Natural killer cell treated with Interleukin-12 subunit alpha and Interleukin-12 subunit beta and Interleukin-15 and Interleukin-18, amount 100 ng/mL, for 72 hours (primary cell): ENCODE measurements at places on chromosomes 13 and 19. TPM values are rescaled to one million over a fixed set of nuclear protein-coding genes. Genes with fewer than 3 reads are reported as not detected.

DNA sequence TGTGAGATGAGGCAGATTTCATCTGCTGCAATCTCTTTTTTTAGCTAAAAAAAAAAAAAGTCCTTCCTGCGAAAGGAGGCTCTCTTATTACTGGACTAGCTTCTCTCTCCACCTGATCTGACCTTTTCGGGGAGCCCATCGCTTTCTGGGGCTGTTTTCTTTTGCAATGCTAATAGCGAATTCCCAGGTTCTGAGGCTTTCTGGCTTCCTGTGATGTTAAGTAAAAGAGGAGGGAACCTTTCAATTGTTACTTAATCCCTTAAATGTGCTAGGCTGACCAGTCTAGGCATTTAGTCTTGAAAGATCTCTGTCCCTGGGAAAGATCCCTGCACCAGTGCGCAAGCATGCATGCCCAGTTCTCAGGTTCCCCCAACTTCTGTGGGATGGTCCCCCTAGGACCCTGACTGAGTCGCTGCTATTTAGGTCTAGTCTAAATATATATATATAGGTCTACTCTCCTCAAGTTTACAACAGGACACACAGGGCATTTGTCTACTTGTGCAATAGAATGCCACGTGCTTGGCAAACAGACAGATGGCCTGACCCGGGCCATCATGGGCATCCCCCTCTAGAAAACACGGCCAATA is 224.7 kb downstream of the ZNF536 start:
- peaks cover 27% of the 10 kb centered on the region for H3K27me3 ChIP-seq
- no peaks in the 10 kb centered on the region for H3K4me1 ChIP-seq
- DNase-seq: no peak
- H3K27ac ChIP-seq: no peak overlapping the region

DNA sequence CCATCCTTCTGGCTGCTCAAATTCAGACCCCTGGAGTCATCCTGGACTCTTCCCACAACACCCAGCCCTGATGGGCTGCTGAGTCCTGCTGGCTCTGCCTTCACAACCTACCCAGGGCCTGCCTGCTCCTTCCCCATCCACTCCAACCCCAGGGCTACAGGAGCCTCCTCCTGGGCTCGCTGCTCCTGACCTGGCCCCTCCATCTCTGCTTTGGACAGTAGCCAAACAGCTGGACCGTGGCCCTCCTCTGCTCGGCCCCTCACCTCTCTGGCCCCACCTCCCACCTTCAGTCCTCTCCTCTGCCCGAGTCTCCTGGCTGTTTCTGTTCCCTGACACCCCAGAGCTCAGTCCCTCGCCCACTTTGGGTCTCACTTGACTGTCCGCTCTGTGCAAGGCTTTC is 66.7 kb downstream of the CEBPG start:
- H3K27me3 ChIP-seq: no peaks in the 10 kb centered on the region
- no peaks in the 10 kb centered on the region for H3K36me3 ChIP-seq
- no peak for DNase-seq
- H3K27ac ChIP-seq: no peak overlapping the region
- peaks cover 15% of the 10 kb centered on the region for H3K4me1 ChIP-seq

GRCh38 chr13:27728271-27728670 is 64.0 kb upstream of the GSX1 start:
- peaks cover 17% of the 10 kb centered on the region for H3K27me3 ChIP-seq
- H3K4me3 ChIP-seq: no peak overlapping the region
- H3K27ac ChIP-seq: no peak overlapping the region
- H3K4me1 ChIP-seq: no peaks in the 10 kb centered on the region
- DNase-seq: no peak

DNA sequence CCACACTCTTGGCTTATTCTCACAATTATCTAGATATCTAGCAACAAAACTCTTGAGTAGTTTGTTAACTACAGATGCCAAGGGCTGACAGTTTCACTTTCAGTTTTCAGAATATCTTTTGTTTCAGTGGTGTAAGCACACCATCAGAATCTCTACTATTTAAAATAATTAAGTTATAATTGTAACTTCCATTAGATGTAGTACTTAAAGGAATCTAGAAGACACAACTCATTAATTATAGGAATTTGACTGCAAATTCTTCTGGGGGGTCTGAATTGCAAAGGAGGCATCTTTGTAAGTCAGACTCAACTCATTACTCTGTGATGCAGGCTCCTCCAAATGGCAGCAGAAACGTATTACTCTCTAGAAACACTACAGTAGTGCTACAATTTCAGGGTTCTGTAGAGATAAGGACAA is 44.9 kb upstream of the USPL1 start:
- H3K36me3 ChIP-seq: no peaks in the 10 kb centered on the region
- peaks cover 25% of the 10 kb centered on the region for H3K27me3 ChIP-seq
- peaks cover 47% of the 10 kb centered on the region for H3K4me1 ChIP-seq
- DNase-seq: no peak
- H3K27ac ChIP-seq: peak overlapping the region; percentile 71

GRCh38 chr13:46679369-46680120 is 117.4 kb downstream of the ESD start:
- peaks cover 16% of the 10 kb centered on the region for H3K4me1 ChIP-seq
- no peak overlapping the region for H3K27ac ChIP-seq
- H3K36me3 ChIP-seq: peaks cover 3% of the 10 kb centered on the region
- no peaks in the 10 kb centered on the region for H3K27me3 ChIP-seq
- no peak for DNase-seq

DNA sequence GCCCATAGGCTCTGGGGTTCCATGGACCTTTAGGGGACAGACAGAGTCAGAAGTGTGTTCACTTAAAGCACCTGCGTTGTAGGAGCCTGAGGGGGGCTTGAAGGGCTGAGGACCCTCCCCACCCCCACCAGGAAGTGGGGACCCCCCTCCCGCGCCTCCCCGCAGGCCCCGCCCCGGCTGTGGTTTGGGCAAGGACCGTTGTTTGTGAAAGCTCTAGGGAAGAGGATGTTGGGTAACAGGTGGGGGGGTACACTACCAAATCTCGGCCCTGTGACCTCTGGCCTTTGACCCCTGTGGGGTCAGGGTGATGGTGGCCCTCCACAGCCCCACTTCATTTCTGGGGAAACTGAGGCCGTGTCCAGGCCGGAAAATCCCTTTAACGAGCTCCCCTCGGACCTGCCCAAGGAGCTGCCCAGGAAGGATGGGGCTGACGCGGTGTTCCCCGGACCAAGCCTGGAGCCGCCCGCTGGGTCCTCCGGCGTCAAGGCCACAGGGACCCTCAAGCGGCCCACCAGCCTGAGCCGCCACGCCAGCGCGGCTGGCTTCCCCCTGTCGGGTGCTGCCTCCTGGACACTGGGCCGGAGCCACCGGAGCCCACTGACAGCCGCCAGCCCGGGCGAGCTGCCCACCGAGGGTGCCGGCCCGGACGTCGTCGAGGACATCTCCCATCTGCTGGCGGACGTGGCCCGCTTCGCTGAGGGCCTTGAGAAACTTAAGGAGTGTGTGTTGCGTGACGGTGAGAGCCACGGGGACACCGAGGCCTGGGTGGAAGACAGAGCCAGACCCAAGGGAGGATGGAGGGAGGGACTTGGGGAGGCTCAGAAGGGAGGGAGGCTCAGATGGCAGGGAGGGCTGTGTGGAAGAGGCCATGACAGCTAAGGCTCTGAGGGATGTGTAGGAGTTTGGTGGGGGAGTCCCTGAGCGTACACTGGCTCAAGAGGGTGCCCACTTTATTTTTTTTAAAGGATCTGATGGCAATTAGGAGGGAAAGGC is 1.3 kb downstream of the ARHGAP45 start:
- H3K27me3 ChIP-seq: no peaks in the 10 kb centered on the region
- DNase-seq: peak; percentile 89

GRCh38 chr13:41763782-41764181 is 197.1 kb downstream of the VWA8 start:
- no peak overlapping the region for H3K4me3 ChIP-seq
- no peak for DNase-seq
- H3K27me3 ChIP-seq: no peaks in the 10 kb centered on the region
- peaks cover 3% of the 10 kb centered on the region for H3K4me1 ChIP-seq
- peaks cover 6% of the 10 kb centered on the region for H3K36me3 ChIP-seq
- no peak overlapping the region for H3K27ac ChIP-seq

GRCh38 chr13:110445183-110445582 is 116.3 kb downstream of the RAB20 start:
- H3K4me3 ChIP-seq: no peak overlapping the region
- H3K36me3 ChIP-seq: no peaks in the 10 kb centered on the region
- H3K27me3 ChIP-seq: peaks cover 21% of the 10 kb centered on the region
- DNase-seq: no peak

Gene NOVA2
- total RNA-seq: not detected

Gene OR10H1
- 0.20 TPM for total RNA-seq
